ENCODE measurements at places on chromosomes 12 and 14.
A peak's percentile ranks its signal among the peaks of the same experiment; 100 is the strongest.

- no peak overlapping the region for H3K27ac ChIP-seq
- no peak for DNase-seq
- H3K4me1 ChIP-seq: peaks cover 12% of the 10 kb centered on the region
- H3K27me3 ChIP-seq: no peaks in the 10 kb centered on the region
- H3K36me3 ChIP-seq: no peaks in the 10 kb centered on the region
These were observed 323.1 kb downstream of the PDZRN4 start for GRCh38 chr12:41511247-41511646.

DNA sequence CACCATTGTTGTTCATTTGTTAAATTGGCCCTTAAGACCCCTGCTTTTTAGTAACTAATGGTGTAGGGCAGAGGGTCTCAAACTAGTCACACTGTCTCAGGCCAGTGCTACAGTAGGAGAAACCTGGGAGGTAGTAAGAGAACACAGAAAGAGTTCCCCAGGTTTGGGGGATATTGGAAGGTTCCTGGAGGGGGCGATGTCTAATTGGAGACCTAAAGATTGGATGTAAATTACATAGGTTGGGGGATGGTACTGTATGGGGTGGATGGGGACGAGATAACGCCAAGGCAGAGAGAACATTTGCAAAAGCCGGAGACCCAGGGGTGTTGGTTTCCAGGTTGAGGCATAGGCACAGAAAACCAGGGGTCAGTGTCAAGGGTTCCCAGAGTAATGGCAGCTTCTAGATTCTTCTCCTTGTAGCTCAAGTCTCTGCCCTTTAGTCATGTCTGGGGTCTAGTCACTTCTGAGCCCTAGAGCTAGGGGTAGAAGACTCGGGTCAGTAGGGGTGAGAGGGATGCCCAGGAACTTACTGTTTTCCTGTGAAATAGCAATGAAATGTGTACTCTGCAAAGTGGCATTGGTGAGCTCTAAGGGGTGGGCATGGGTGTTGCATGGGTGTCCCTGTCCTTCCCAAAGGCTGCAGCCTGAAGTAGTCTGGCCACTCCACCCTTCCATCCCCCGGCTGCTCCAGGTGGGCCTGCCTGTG is 21.8 kb downstream of the PLEKHG3 start:
- H3K27ac ChIP-seq: no peak overlapping the region
- no peaks in the 10 kb centered on the region for H3K4me1 ChIP-seq
- peaks cover 6% of the 10 kb centered on the region for H3K27me3 ChIP-seq
- no peak for DNase-seq
- no peaks in the 10 kb centered on the region for H3K36me3 ChIP-seq
- no peak overlapping the region for H3K4me3 ChIP-seq

DNA sequence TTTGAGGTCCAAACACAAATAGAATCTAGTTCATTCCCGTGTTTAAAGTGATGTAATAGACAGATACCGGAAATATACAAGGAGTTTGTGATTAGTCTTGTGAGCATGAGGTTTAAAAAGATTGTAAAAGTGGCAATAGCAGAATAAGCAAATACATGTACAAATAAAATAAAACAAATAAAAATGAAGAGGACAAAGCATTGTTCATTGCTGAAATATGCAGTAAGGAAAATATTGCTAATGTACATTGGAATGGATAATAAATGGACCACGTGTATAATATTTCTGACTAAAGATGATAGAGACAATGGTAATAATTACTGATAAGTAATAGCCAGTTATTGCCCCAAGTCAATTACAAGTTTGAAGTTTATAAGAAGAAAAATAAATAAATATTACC is 75.6 kb upstream of the RTL1 start:
- no peaks in the 10 kb centered on the region for H3K4me1 ChIP-seq
- H3K36me3 ChIP-seq: no peaks in the 10 kb centered on the region
- no peak overlapping the region for H3K27ac ChIP-seq
- H3K4me3 ChIP-seq: no peak overlapping the region

- H3K4me3 ChIP-seq: no peak overlapping the region
- no peaks in the 10 kb centered on the region for H3K36me3 ChIP-seq
- no peaks in the 10 kb centered on the region for H3K27me3 ChIP-seq
- no peak overlapping the region for H3K27ac ChIP-seq
- no peaks in the 10 kb centered on the region for H3K4me1 ChIP-seq
These were observed 938.0 kb downstream of the GALC start for GRCh38 chr14:87055007-87055406.

- H3K4me1 ChIP-seq: peaks cover 1% of the 10 kb centered on the region
- no peaks in the 10 kb centered on the region for H3K27me3 ChIP-seq
- no peak overlapping the region for H3K4me3 ChIP-seq
- no peaks in the 10 kb centered on the region for H3K36me3 ChIP-seq
These were observed 96.0 kb downstream of the SRGAP1 start for GRCh38 chr12:63940310-63941005.

- H3K36me3 ChIP-seq: no peaks in the 10 kb centered on the region
- no peaks in the 10 kb centered on the region for H3K4me1 ChIP-seq
- H3K27ac ChIP-seq: no peak overlapping the region
These were observed 371.8 kb downstream of the ADAMTS20 start for GRCh38 chr12:43180242-43180641.

DNA sequence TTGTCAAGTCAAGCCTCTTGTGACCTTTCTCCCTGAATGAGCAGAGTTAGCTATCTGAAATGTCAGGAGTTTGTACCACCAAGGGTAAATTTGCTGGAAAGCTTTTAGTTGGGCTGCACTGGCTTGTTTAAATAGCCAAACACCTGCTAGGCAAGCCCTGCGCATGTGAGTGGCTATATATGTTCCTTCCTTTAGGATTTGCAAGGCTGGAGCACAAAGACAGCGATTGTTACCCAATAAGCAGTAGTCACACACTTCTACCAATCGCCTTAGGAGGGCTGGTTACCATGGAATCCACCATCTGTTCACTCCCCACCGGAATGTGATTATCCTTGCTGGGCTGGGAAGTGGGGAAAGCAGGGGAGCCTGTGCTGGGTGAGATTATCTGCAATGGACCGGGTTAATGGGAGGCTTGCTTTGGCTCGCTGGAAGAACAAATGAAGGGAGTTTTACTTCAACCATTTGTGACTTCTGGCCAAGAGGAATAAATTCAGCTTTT is 102.5 kb downstream of the FGD4 start:
- no peak overlapping the region for H3K27ac ChIP-seq
- no peak overlapping the region for H3K4me3 ChIP-seq
- H3K4me1 ChIP-seq: peaks cover 8% of the 10 kb centered on the region
- H3K36me3 ChIP-seq: no peaks in the 10 kb centered on the region
- no peak for DNase-seq
- H3K27me3 ChIP-seq: no peaks in the 10 kb centered on the region

GRCh38 chr12:109892748-109893147 is 7.3 kb upstream of the TCHP start:
- H3K27ac ChIP-seq: peak overlapping the region; percentile 83
- peaks cover 53% of the 10 kb centered on the region for H3K4me1 ChIP-seq
- H3K4me3 ChIP-seq: no peak overlapping the region
- no peaks in the 10 kb centered on the region for H3K36me3 ChIP-seq
- H3K27me3 ChIP-seq: no peaks in the 10 kb centered on the region
- no peak for DNase-seq

DNA sequence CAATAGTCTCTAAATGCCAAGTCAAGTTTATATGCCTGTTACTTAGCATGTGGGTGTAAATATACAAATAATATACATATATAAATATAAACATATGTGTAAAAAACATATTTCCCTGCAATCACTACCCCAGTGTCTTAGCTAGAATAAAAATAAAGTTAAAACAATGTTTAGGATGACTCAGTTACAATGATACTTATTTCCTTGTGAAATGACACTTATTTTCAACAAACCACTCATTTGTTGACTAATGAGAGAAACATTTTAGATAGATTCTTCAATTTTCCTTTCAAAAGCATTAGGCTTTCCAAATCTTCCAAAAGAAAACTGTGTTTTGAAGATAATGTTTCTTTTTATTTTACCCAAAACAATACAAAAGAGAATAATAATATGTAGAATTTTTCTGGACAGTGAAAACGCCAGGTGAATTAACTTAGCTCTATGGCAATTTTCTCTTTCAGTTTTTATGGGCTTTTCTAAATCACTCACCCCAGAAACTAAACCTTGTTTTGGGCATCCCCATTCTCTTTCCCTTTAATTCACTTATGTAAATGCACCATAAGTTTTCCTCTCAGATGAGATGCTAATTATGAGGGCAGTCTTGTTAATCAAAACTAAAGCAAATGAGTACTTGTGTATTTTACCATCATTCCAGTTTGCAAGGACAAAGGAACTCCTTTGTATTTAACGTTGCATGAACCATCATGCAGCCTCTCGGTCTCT is 465.9 kb downstream of the BCAT1 start:
- H3K4me1 ChIP-seq: peaks cover 27% of the 10 kb centered on the region
- H3K27me3 ChIP-seq: no peaks in the 10 kb centered on the region
- no peaks in the 10 kb centered on the region for H3K36me3 ChIP-seq
- H3K4me3 ChIP-seq: no peak overlapping the region
- peak overlapping the region; percentile 43 for H3K27ac ChIP-seq
